ENCODE measurements at places on chromosomes 2 and 18.

DNA sequence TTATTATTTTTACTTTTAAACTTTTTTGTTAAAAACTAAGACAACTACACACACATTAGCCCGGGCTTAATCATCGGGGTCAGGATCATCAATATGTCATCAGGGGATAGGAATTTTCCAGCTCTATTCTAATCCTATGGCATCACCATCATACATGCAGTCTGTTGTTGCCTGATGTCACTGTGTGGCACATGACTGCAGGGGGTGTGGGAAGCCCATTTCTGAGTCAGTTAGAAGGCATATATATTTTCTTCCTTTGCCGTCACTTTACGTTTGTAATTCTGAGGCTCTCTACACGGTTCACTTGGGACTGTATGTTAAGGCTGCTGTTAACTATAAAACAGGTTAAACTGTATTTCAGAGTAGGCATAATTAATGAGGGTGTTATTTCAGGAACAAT lies 144.4 kb upstream of the ITGA6 start:
- DNase-seq: no peak

DNA sequence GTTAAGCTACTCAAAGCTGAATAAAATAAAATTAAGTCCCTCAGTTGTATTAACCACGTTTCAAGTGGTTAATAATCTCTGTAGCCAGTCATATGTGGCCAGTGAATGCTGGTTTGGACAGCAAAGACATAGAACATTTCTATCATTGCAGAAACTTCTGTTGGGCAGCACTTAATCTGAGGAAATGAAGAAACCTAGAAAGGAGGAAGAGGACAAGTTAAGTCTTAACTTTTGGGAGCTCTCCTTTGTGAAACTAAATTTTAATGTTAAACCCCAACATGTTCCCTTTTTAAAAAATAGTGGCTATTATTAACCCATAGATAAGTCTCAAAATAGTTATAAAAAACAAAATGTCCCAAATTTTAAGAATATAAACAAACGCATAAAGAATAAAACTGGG lies 421.3 kb downstream of the ARHGAP15 start:
- DNase-seq: no peak

- no peak for DNase-seq
Observed at GRCh38 chr2:54858021-54858681, 134.7 kb downstream of the EML6 start.

GRCh38 chr18:26335571-26336487 lies 109.6 kb downstream of the TAF4B start:
- DNase-seq: no peak

DNA sequence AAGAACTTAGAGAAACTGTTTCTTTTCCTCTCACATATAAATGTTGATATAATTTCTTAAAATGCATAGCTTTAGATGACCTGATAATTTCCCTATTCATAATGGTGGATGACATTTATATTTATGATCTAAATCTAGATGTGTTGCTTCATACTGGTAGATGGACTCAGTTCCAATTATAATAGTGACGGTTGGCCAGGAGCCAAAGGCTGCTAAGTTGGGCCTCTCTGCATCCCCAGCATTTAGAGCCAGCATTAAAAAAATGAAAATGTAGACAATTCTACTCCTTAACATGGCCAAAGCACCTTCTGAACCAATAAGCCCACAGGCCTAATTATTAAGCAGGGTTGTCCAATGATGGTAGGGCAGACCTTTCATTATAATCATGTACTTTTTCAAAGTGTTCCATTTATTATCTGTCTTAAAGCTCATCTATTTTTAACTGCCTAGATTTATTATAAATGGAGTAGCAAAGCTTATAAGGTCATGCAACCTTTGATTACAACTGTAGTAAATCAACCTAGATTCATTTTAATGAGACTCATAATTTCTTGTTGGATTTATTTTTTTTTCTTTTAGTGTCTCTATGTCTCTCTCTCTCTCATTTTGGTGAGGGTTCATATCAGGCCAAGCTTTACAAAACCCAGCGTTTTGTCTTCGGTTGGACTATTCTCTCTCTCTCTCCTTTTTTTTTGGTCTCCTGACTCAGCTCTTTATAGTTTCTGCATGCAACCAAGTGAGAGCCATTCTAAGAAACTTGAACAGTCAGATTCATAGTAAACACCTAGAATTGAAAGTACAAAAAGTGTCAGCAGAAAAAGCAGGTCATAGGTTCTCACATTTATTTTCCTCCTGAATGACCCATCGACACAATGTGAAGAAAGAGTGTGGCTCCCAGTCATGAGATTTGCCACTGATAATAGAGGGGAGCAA lies 2016.1 kb upstream of the PIK3C3 start:
- DNase-seq: no peak

GRCh38 chr2:207449642-207450165 lies 80.1 kb upstream of the CREB1 start:
- DNase-seq: no peak

DNA sequence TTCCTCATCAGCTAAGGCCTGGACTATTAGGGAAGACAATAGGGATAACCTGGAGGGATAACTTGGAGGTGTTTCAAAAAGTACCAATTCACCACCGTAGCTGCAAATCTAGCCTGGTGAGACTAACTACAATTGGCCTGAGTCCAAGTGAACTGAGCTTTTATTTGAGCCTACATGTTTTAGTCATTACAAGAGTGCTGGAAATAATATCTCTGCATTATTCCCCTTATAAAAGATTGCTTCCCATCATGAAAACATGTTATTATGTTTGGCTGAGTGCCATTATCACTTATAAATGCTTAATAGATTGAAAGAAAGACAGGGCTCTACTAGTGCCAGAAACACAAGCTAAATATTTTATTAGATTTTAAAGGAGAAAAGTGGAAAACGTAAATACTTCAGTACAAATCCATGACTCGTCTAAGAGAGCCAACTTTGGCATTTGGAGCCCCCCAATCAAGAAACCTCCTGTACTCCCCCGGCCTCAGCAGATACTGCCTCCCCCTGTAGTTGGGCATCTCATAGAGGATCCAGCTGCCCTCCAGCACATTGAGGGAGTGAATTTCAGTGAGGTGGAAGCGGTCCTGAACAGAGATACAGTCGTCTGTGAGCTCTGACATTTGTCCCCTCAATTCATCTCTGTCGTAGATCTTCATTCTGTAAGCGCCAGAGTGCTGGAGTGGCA lies 3.6 kb downstream of the CRYGB start:
- no peak for DNase-seq

DNA sequence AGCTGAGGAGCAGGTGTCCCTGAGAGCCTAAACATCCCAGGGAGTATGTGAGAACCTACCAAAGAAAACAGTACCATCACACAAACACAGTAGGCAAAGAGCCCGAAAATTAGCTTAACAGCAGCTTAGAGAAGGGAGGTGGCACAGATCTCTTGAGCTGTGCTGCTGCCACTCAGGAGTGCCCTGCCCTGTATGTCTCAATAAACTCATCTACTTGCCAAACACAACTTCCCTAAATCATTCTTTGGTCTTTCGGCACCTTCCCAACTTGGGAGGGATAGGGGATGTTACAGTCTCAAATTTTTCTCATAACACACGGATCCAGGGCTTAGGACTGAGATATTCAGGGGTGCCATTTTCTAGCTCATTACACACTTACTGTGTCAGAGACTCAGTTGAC lies 45.3 kb upstream of the C1D start:
- no peak for DNase-seq

GRCh38 chr2:226799211-226799975 lies at the start of gene IRS1:
Gene IRS1 (minus strand): TSS chr2:226799820. CDS start chr2:226798738, 1,082 bp downstream.
- DNase-seq: no peak

- DNase-seq: peak; percentile 44
Observed at GRCh38 chr2:120005834-120006521, 6.9 kb upstream of the EPB41L5 start.

GRCh38 chr2:102337481-102338386 lies 17.9 kb upstream of the IL18R1 start:
- no peak for DNase-seq

GRCh38 chr2:23578964-23579671 lies 194.1 kb downstream of the KLHL29 start:
- DNase-seq: no peak

DNA sequence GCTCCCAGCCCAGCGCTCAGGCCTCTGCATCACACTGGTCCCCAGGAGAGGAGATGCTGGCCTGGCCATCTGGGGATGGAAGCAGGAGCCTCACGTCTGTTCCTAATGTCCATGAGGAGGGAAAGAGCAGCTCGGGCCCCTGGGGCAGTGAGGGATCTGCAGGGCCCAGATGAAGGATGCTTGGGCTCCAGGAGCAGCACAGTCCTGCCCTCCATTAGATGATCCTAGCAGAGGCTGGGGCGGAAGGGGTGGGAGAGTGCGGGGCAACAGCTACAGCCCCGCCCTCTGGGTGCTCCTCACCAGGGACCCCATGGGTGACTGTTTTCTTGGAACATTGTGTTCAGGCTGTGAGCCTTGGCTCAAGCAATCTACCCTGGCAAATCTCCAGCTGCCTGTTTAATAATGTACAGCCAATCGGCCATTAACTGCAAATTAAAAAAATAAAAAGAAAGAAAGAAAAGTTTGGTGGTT lies 49.7 kb downstream of the TNS1 start:
- DNase-seq: no peak

DNA sequence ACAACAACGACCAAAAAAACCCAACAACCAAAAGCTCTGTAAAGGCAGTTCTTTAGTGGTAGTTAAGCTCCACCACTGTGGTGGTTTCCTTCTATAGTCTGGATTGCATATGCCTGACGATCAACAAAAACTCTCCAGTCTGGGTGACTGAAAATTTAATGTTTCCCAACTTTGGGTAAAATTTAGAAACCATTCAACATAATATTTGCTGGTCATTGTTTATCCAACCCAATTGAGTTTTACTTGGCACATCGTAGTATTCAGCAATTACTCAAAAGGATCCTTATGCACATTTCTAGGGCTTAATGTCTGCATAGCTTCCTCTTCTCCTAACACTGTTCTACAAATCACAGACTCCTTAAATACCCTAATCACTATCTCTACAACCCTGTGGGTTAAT lies 1080.2 kb upstream of the NRXN1 start:
- no peak for DNase-seq

GRCh38 chr2:152097290-152097800 lies 1.5 kb downstream of the CACNB4 start:
- no peak for DNase-seq

DNA sequence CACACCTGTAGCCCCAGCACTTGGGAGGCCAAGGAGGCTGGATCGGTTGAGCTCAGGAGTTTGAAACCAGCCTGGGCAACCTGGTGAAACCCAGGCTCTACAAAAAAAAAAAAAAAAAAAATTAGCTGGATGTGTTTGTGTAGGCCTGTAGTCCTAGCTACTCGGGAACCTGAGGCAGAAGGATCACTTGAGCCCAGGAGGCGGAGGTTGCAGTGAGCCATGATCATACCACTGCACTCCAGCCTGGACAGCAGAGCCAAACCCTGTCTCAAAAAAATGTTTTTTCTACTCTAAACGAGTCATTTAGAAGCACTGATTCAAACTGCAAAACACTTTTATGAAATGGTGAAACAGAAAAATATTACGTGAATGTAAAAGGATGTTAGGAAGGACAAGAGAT lies 69.1 kb upstream of the SLC39A10 start:
- DNase-seq: no peak

GRCh38 chr2:240170883-240171282 lies 30.4 kb upstream of the OTOS start:
- no peak for DNase-seq

- DNase-seq: no peak
Observed at GRCh38 chr2:168997118-168997521, 34.0 kb downstream of the ABCB11 start.
